ENCODE measurements at places on chromosomes 5 and 9.

DNA sequence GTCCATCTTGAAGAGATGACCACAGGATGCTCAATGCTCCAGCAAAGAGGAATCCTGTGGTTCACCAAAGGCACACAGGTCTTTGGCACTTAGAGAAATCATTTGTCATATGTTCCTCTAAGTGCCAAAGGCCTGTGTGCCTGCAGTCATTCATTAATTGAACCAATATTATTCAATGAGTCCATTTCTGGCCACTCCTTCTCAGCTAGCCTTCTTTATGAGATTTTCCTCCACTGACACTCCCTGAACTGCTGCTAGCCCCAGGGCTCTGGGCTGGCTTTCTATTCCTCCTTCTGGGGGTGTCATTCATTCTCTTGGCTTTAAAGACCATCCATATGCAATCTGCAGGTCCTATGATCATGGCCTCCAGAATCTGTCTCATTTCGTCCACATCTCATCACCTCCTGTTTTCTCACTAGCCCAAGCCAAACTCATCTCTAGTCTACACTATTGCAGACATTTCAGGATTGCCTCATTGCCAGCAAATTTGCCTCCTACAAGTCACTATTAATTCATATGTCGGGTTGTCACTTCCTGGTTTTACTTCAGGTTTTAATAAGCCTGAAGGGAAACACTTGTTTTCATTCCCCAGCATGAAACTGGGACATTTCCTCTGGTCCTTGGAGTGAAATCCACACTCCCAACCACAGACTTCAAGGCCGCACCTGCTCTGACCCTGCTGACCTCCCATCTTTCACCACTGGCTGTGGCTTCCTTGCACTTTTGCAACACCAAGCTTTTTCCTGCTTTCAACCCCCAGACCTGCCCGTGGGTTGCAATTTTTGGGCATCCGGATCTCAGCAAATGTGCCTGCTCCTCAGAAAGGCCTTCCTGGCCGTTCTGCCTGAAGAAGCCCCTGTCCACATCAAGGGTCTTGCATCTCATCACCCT, 35.1 kb downstream of the KCNIP1 start:
- no peak for DNase-seq

DNA sequence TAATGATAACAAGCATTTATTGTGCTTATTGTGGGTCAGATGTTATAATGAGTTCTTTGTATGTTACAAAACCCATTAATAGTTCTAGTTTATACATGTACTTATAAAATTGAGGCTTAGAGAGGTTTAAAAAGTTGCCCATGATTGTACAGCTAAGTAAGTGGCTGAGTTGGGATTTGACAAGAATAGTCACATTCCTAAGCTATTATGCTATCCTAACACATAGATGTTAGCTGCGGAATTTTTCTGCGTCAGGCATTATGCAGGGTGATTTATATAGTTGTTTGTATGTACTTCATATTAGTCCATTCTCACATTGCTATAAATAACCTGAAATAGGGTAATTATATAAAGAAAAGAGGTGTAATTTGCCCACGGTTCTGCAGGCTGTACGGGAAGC, 12.5 kb downstream of the COMMD10 start:
- no peak for DNase-seq

DNA sequence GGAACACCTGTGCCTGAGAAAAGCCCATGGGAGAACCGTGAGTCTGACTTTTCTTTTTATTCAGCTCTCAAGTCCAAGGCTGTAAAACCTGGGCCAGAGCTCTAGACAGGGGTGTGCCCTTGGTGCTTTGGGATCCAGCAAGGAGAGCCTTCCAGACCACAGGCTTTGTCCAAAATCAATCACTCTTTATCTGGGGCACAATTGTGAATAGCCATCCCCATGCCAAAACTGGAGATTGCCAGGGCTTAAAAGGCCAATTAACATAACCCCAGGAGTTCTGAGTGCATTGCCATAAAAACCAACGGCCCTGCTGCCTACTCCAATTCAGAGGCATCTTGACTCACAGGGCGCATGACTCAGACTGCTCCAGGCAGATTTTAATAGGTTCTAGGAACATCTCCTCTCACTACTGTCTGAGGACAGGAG, 391.8 kb downstream of the ARHGEF28 start:
- no peak for DNase-seq

DNA sequence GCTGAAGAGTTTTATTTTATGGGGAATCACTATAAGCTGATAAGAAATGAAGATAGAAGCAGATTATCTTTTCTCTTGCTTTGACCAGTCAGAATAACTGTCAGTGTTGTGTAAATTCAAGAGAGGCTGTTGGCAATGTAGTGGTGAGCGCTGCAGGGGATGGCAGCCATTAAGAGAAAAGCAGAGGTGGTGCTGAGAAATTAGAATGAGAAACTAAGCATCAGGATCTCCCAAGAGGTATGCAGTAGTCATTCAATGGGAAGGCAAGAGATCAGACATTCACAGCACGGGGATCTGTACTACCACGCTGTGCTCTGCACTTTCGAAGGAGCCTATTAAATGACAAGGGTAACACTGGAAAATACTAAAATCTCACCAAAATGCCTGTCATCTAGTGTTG, 768.5 kb upstream of the ACO1 start:
- DNase-seq = no peak

Measured in stimulated activated CD8-positive, alpha-beta memory T cell treated with anti-CD3 and anti-CD28 coated beads, Interleukin-7, amount 100 ng/mL, for 4 hours (primary cell).